ENCODE measurements at places on chromosomes 11 and 22. TPM values are rescaled to one million over a fixed set of nuclear protein-coding genes. Genes with fewer than 3 reads are reported as not detected.

The USP2 gene
- total RNA-seq: 3.4 TPM

The BTG4 gene
- total RNA-seq: not detected

The FGF19 gene
- not detected for total RNA-seq

The PANX3 gene
- total RNA-seq: not detected

The PTPRCAP gene
- total RNA-seq: 138 TPM

The KLHL35 gene
- 0.84 TPM for total RNA-seq

The NOX4 gene
- not detected for total RNA-seq

The GRAP2 gene
- 105 TPM for total RNA-seq

DNA sequence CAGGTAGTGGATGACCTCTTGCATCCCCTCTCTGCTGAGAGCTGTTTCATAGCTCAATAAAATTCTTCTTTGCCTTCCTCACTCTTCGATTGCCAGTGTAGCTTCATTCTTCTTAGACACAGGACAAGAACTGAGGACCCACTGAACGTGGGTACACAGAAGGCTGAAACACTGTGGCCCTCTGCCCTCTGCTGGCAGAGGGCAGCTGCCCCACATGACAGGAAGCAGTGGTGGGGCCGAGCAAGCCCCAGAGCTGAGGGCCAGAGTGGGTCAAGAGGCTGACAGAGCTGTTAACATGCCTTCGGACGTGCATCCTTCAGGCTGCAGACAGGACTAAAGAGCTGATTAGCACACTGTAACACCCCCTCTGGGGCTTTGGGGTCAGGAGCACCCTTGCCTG, 15.6 kb downstream of the SMC1B start:
- DNase-seq: no peak

GRCh38 chr11:19407677-19408270, 167.0 kb upstream of the E2F8 start:
- DNase-seq: no peak

DNA sequence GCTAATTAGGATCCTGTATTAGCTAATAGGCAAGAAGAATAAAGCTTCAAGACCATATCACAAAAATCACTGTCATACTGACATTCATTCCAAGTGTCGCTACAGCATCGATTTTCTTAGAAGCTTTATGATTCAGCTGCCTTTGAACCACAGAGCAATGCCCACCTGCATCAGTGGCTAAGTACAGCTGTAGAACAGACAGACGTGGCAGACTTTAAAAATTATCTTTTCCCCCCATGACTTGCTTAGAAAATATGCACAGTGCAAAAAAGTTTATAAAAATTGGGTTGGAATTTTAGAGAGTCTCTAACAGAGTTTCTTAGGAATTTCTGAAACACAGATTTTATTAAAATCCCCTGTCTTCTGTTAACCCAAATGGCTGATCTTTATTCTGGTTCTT, 120.8 kb downstream of the CADM1 start:
- no peak for DNase-seq

GRCh38 chr11:86443415-86443814, 68.7 kb downstream of the CCDC81 start:
- DNase-seq: no peak

DNA sequence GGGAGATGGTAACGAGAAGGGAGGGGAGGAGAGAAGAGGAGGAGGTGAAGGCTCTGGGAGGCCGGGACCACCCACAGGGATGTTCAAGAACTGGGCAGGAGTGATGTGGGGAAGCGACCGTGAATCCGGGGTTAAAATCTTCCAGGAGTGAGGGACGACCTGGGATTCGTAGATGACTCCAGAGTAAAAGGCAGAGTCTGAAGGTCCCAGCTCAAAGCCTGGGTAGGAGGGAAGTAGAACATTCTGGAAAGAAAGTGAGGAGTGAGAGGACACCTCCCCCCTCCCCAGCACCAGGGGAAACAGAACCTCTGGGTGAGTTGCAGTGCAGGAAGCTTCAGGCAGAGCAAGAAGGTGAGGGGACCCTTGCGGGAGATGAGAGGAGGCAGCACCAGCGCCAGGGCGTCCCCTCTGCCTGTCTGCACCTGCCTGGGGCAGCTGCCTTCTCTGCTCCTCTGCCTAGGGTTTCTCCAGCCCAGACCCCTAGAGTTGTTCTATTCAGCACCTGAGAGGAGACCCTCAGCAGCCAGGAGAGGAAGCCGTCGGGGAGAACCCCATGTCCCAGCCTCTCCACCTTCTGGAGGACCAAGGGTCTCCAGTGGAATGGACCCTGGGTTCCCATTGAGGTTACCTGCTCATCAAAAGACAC, 49.7 kb downstream of the LINC01488 start:
- DNase-seq: no peak

GRCh38 chr11:72410956-72411355, 23.4 kb downstream of the CLPB start:
- no peak for DNase-seq

Measured in CD8-positive, alpha-beta T cell (primary cell).